ENCODE measurements at places on chromosomes 13 and 19. TPM values are rescaled to one million over a fixed set of nuclear protein-coding genes. Genes with fewer than 3 reads are reported as not detected.

Gene MEX3D
- 2.7 TPM for polyA plus RNA-seq

Gene GFY
- polyA plus RNA-seq, result not detected

Gene NLRP11
- not detected for polyA plus RNA-seq

Gene EXOC3L2
- 1.9 TPM for polyA plus RNA-seq

Gene NKPD1
- polyA plus RNA-seq, result 0.21 TPM

Gene GRK1
- polyA plus RNA-seq, result not detected

Gene GPC5
- polyA plus RNA-seq, result not detected

Gene TMC4
- polyA plus RNA-seq, result 0.86 TPM

Gene IGFL1
- polyA plus RNA-seq, result not detected

Gene ZIM2
- not detected for polyA plus RNA-seq

Gene KIR2DL1
- polyA plus RNA-seq, result 0.13 TPM

Gene ZNF583
- 0.93 TPM for polyA plus RNA-seq

Gene HSH2D
- 66.1 TPM for polyA plus RNA-seq

Gene DPF1
- 0.06 TPM for polyA plus RNA-seq

Gene WBP4
- 7.9 TPM for polyA plus RNA-seq

Gene ZNF541
- polyA plus RNA-seq, result 0.70 TPM

Gene MIR17HG
- 6.1 TPM for polyA plus RNA-seq

Gene SLC10A2
- polyA plus RNA-seq, result not detected

Gene MEIOSIN
- polyA plus RNA-seq, result not detected

Gene CYP4F8
- not detected for polyA plus RNA-seq

Gene HPN
- polyA plus RNA-seq, result 1.1 TPM

Gene CGB8
- polyA plus RNA-seq, result not detected

Gene IER2
- polyA plus RNA-seq, result 92.2 TPM

Gene ZNF575
- polyA plus RNA-seq, result 1.9 TPM

Gene SYT5
- polyA plus RNA-seq, result 0.13 TPM

Gene EBI3
- 32.9 TPM for polyA plus RNA-seq

Gene ZNF560
- 0.02 TPM for polyA plus RNA-seq

Gene MBD3L2
- polyA plus RNA-seq, result not detected

Gene F2RL3
- polyA plus RNA-seq, result 0.48 TPM

Gene TPTE2
- 0.23 TPM for polyA plus RNA-seq

Gene ZNF221
- 0.09 TPM for polyA plus RNA-seq

Gene SCN1B
- polyA plus RNA-seq, result 5.9 TPM

Gene ZNF574
- 10.5 TPM for polyA plus RNA-seq

Gene TJP3
- 1.1 TPM for polyA plus RNA-seq

Gene SLC1A6
- polyA plus RNA-seq, result not detected

Gene TRPC4
- not detected for polyA plus RNA-seq
